Hematopoietic multipotent progenitor cell (in vitro differentiated cells): ENCODE measurements at places on chromosomes 11 and 22.
A peak's percentile ranks its signal among the peaks of the same experiment; 100 is the strongest.

DNA sequence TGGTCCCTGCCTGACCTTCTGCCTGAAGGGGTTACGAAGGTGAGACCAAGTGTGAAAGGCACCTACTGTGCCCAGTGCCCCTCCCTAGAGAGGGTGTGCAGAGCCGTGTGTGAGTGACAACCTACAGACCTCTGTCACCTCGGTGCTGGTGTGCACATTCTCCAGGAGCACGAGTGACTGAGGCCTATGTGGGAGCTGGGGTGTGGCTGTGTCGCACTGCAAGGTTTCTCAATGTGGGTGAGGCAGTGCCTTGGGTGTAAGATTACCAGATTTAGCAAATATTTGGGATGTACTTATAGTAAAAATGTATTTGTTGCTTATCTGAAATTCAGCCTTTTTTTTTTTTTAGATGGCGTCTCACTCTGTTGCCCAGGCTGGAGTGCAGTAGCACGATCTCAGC, 5.6 kb downstream of the STARD10 start:
- DNase-seq: no peak

- no peak for DNase-seq
Measured at GRCh38 chr22:30649430-30650007, 13.9 kb downstream of the SLC35E4 start.

DNA sequence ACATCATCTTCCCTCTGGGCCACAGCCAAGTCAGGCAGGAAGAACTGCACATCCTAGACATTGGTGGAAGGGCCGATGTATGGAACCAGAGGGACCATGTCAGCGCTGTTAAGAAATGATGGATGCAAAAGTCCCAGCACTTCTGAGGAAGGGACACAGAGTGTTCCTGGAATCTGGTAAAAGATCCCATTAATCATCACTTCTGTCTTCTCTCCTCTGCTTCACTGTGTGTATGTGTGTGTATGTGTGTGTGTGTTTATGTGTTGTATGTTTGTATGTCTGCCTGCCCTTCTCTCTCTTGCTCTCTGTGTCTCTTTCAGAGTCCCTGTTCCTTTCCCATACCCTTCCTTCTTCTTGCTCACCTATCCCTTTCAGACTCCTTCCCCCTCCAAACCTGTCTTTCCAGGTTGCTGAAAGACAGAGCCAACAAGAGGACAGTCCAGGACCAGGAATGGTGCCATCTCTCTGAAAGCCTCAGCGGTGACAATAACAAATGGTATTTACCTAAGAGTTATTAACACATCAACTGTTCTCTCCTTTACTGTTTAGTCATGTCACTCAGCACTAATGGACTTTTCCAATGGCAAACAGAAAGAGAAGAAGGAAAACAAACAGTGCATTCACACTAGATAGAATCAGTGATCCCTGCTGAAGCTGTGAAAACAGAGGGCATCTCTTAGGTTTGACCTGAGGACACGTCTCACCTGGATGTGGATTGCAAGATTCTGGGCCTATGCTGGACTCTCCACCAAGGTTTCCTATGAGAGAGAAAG, 47.1 kb downstream of the EHF start:
- DNase-seq: no peak

DNA sequence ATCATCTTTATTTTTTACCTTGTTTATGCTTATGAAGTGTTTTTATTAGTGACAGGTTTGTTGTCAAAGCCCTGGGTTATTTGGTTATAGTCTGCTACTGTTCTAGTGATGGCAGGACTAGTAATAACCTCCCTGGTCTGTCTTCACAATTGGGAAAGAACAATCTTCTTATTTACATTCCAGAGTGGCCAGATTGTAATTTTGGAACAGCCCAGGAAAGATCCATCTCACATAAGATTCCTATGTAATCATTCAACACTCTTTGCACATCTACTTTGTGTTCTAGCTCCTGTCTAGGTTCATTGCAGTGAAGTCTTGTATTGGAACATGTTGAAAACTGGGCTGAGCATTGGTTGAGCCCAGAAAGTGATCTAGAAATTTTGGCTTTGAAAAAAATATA, 63.8 kb downstream of the CYB5R2 start:
- no peak for DNase-seq

GRCh38 chr22:37054600-37055365, 3.2 kb downstream of the KCTD17 start:
- no peak for DNase-seq

DNA sequence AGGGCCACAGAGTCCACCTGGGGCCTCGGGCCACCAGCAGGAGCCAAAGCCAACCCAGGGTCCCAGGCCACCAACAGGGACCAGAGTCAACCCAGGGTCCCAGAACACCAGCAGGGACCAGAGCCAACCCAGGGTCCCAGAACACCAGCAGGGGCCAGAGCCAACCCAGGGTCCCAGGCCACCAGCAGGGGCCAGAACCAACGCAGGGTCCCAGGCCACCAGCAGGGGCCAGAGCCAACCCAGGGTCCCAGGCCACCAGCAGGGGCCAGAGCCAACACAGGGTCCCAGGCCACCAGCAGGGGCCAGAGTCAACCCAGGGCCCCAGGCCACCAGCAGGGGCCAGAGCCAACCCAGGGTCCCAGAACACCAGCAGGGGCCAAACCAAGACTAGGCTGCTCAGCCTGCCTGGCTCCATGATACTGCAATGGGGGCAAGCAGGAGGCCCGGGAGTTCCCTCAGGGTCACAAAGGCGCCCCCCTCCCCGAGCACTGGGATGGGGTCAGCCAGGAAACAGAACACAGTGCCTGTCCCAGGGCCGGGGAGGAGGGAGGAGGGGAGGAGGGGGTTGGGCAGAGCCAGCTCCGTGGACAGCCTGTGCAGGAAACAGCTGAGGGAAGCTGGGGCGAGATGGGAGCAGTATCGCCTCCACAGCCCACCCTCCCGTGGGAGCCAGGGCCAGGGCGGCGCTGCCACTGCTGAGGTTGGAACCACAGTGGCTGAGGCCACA, 62.0 kb upstream of the PRR5 start:
- peak; percentile 76 for DNase-seq

- DNase-seq: no peak
Measured at GRCh38 chr11:45324459-45324858, 38.3 kb upstream of the SYT13 start.

DNA sequence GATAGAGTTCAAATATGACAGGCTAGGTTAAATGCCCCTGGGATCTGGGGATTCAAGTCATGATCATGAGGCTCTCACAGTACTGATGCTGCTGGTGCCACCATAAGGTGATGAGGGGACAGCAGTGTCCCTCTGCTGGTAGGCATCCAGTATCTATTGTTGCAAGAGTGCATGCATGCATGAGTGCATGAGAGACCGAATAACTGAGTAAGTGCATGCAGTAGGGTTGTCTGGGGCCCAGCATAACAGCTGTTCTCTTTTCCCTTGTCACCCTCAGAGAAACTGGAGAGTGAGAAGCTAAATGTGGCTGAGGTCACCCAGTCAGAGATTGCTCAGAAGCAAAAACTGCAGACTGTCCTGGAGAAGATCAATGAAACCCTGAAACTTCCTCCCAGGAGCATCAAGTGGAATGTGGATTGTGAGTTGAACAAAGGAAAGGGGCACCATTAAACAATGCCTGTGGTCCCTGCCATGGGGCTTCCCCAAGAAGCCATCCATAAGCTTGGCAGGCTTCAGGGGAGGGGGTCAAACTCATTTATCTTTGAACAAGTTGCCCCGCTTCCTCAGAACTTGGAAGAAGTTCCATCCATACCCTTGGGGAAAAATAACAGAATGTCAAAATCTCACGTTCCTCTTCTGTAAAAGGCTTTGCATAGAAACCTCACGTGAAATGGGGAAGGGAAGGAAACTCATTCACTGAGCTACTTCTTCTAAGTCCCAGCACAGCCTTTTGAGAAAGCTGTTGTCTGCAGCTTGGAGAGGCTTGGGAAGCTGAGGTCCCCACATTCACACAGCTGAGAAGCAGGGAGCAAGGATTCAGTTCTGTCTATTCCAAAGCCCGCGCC, 119.0 kb downstream of the PARVA start:
- DNase-seq: no peak

- no peak for DNase-seq
Measured at GRCh38 chr11:78815831-78816230, 241.2 kb upstream of the NARS2 start.

- DNase-seq: no peak
Measured at GRCh38 chr11:1783725-1784529, 20.2 kb upstream of the CTSD start.

DNA sequence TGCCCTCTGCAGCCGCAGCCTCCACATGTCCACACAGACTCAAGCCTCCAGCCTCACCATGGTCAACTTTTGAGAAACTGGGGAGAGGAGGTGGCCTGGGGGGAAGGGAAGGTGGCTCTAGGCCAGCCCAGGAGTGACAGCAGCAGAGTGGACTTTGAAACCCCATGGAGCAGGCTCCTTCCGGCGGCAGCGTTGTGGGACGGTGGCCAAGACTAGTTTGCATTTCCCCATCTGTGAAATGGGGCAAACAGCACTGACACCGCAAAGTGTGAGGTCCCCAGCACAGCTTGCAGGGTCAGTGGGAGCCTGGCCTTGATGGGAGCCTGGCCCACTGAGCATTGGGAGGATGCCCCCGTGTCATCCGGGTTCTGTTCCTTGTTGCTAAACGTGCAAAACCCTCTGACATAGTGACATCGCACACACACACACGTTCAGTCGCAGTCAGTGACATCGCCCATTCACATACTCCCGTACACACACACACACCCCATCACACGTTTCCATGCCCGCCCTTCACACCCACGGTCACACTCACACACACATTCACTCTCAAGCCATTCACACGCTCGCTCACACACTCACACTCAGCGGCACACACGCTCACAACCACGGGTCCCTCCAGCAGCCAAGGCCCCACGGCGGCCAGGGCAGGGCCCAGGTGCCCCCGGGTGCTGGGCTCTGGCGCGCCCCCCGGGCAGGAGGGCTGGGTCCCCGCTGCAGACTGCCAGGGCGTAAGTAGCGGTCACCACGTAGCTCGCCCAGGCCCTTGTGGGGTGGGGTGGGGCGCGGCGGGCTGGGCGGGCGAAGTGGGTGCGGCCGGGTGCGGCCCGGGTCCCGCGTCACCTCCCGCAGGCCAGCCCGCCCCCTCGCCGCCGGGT, 585 bp downstream of the CYB5R3 start:
- no peak for DNase-seq

- no peak for DNase-seq
Measured at GRCh38 chr22:43449831-43450225, 38.0 kb downstream of the MPPED1 start.

GRCh38 chr11:127023991-127024390, 23.4 kb upstream of the KIRREL3 start:
- no peak for DNase-seq

DNA sequence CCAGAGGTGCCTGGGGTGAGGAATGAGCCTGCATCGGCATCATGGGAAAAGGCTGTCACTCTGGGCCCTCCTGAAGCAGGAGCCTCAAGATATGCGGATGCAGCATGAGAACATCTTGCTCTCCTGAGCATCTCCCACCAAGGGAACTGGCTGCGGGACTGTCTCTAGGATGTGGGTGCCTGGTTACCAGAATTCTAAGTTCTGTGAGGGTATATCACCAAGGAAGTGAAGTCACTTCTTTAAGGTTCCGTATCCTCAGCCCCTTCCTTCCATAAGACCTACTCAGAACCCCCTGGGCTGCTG, 86.9 kb downstream of the GGTLC2 start:
- no peak for DNase-seq

DNA sequence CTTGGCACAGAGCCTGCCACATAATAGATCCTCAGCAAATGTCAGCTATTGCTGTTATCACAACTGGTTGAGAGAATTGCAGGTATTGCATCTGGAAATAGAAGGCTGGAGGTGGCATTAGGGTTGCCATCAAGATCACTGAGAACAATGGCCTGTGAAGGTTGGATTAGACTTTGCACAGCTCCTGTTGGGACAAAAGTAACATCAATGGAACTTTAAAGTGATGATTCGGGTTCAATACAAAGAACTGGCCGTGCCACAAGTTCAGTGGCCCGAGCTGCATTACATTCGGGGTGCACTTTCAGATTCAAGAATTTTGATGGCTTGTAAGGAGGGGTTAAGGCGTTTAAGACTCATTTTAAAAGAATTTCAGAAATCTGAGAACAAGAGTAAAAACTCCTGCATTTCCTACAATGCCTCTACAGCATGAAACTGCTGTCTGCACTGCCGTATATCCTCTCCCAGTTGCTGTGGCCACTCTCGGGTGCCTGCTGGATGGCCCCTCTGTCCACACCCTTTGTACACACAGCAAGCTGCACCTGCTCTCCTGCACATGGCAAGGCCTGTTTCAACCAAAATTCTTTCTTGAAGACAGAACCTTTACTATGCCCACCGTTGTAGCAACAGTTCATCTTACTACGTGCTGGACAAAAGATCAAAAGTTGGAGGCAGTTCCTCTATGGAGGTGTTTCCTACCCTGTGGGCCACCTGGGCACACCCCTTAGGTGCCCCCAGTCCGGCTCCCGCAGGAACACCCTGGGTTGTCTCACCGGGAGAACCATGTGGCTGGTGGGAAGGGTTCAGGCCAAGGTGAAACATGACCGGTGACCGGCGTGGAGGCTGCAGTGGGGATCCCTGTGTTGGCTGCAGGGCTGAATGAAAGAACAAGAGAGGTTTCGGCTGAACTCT, 17.5 kb upstream of the SHANK2 start:
- no peak for DNase-seq

GRCh38 chr11:36488096-36488495, 22.0 kb downstream of the TRAF6 start:
- peak; percentile 18 for DNase-seq
